ENCODE measurements at places on chromosomes 3 and 15.
A peak's percentile ranks its signal among the peaks of the same experiment; 100 is the strongest.

DNA sequence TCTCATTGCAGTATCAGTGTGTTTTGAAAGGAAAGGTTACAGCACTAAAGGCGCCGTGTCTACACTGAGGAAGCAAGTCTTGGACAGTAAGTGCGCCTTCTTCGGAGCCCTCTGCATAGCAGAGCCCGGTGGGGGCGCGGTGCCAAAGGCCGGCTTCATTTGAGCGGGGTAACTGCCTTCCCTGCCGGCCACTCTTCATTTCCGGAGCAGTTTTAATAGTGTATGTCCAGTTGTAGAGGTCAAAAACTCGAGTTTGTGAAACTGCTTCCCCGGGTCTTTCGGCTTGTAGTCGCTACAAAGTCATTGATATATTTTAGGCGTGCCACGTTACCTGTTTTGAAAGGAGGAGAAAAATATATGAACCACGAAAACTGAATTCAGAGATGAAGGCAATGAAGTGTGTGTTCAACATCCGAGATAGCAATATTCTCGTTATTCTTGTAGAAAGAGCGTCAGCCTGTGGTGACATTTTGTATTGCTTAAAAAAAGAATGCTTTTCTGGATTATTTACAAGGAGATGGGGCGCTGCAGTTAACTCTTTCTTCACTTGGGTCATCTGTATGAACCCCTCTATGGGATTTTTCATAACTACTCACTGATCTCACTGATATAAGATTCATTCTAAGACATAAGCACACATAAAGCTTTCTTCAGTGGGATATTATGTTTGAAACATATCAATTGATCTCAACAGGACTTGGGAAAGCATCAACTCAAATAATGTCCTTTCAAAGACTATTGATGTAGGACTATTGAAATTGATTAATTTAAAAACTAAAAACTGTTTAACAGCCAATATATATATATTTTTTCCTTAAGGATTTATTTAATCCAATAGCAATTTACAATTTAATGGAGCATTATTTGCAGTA is 3.0 kb downstream of the ALCAM start:
- peak; percentile 58 for DNase-seq

- DNase-seq = no peak
These were observed 33.5 kb upstream of the MFSD1 start for GRCh38 chr3:158768361-158768787.

DNA sequence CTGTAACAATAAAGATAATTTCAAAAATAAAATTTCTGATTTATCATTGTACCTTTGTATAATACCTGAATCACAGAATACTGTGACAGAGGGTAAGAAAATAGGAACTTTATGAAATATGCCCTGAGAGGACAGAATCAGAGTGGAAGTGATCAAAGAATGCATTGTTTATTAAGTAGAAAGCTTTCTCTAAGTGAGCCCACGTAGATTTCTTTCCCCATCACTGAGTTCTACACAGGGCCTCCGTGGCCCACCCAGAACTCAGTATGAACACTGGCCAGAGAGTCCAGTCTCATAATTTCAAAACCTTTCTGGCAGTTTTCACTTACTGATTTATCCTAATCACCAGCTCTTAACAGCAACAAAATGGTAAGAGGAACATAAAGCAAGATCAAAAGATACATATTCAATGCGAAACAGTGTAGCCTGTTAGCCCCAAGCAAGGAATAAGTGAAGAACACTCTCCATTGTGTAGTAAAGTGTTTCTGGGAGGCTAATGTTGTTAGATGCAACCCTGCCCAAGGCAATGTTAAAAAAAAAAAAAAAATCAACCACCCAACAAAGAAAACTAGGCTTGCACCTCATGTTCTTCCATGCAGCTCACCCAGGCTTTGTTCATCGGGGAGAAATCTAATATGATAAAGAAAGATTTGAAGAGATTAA is 341.3 kb downstream of the LSAMP start:
- no peak for DNase-seq

DNA sequence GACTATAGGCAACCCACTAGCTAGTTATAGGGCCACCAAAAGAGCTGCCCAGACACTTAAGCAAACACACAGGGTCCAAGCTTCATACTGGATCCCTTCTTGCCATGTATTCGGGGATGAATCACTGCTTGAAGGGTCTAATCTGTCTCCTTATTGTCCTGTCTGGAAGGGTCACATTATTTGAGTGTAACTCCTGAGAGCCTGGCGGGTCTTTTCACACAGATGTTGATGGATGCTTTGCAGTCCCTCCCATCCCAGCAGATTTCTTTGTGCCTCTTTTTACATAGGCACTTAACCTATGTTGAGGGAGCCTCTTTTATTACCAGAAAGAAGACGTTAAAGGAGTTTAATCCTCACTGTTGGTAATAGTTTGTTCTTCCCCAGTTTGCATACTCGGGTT is 56.6 kb downstream of the BBX start:
- no peak for DNase-seq

DNA sequence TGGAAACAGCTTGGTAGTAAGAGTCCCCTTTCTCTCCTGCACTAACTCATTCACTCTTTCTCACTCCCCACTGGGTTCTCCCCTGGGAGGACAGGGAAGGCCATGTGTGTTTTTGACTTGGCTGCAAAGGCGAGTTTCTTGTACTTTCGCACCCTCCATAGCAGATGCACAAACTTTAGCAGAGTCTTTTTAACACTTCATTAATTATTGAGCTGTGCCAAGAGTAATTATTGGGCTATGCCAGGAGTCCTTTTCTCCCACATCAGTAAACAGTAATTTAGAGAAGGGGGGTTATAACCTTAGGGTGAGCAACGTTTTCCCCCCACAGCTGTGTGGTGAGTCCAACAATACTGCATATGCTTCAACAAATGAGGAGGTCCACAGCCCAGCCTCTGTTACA is 224.4 kb upstream of the ATP11B start:
- no peak for DNase-seq

- no peak for DNase-seq
These were observed 27.6 kb upstream of the SRPRB start for GRCh38 chr3:133777807-133778568.

- DNase-seq = no peak
These were observed 59.5 kb downstream of the BFSP2 start for GRCh38 chr3:133459400-133459799.

DNA sequence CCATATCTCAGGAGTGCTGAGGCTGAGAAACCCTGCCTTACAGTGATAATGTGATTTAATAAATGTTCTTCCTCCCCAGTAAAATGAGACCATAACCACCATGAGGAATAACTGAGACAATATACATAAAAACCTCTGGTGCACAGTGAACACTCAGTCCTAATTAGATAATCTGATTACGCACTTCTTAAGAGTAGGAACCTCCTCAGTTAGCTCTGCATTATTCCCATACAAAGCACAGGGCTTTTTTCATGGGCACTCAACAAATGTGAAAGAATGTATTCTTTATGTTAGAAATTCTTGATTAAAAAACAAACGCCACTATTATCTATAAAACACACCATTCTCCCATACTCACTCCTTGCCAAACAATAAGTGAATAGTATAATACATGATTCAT is 97.0 kb downstream of the TNIK start:
- no peak for DNase-seq

GRCh38 chr15:77208241-77208640 is 137.3 kb upstream of the TSPAN3 start:
- no peak for DNase-seq

- no peak for DNase-seq
These were observed 81.7 kb downstream of the CD47 start for GRCh38 chr3:108008931-108009639.

DNA sequence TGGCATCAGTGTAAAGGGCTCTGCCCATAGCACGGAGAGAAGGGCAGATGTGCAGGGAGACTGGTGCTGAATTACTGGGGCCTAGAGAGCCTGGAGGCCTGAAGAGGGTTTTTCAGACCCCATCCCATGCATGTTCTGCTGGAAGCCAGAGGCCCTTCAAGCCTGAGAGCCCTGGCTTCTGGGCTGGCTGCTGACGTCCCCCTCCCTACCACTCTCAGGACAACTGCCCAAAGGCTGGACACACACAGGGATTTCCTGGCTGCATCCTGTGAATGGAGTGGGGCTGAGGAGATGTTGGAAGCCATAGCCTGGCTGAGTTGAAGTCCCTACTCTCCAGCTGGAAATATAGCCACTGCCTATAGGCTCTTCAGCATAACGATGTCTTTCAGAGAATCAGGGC is 16.9 kb upstream of the DOCK3 start:
- no peak for DNase-seq

DNA sequence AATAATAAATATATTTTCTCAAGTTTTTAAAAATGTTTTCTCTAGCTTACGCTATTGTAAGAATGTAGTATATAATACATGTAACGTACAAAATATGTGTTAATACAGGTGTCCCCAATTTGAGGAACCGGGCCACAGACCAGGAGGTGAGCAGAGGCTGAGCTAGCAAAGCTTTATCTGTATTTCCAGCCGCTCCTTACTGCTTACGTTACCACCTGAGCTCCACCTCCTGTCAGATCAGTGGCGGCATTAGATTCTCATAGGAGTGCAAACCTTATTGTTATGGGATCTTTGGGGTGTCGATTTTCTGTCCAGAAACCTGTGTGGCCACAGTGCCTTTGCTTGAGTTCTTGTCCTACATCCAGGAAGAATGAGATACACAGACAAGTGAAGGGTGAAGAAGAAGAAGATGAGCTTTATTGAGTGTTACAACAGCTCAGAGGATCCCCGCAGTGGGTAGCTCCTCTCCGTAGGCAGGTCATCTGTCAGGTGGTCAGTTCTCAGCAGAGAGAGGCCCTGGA is 9.9 kb upstream of the TRIM59 start:
- DNase-seq = no peak

DNA sequence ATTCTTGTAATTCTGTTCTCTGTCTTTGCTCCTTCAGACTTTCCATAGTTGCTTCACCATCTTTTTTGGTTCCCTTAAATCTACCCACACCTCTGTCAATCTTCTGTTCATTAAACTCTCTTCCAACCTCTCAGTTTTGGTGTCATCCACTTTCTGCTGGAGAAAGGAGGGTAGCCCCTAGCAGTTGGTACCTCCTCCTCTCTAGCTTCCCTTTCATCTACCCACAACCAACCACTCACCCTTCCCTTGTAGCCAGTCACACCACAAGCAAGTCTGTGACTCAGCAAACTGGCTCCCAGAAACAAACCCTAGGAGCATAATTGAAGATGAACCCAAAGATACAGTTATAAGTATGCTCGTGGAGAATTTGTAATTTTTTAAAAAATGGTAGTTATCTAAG is 318.6 kb downstream of the FHIT start:
- no peak for DNase-seq

DNA sequence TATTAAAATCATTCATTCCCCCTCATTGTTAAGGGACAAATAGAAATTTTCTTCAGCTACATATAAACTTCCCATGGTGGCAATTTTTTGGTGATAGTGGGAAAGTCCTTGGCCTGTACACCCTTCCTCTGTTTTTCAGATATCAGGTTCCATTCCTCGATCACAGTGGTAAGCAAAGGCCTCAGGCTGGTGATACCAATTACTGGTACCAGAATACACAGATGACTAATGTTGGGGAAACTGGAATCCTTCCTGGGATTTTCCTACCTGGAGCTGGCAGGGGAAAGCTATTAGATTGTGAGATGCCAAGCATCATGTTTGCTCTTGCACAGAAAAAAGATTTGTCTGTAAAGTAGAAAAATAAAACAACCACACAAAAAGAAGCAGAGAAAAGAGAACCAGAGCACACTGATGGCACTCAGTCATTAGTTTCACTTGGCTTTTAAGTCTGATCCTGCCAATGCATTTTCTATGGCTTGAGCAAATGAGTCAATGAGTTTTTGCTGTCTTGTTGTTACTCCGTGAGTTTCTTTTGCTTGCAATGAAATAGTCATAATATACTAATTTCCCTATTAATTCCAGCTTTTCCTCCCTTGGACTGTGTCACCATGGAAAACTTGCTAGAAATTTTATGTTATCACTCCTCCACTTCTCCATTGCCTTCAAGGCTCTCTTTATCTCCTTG is 795.0 kb downstream of the ROBO1 start:
- DNase-seq = no peak

DNA sequence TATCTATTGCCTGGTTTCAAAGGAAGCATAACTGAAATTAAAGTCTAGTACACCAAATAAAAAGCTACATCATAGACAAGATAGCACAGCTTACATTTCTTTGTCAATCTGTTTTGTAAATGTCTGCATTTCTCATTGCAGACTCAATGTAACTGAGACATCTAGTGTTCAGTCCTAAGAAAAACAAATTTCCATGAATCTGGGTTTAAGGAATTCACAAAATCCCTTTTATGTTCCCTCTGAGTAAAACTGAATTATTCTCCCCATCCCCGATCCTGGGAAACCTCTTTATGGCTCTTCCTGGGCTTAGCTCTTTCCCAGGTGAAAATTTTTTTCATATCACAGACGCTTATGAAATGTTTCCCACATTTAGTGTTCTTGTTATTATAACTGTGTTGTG is 21.6 kb upstream of the RASA2 start:
- no peak for DNase-seq
